Diencephalon (tissue), 1 donor: ENCODE measurements at places on chromosomes 7 and 10. TPM values are rescaled to one million over a fixed set of nuclear protein-coding genes. Genes with fewer than 3 reads are reported as not detected.

Gene HOXA1
- not detected for total RNA-seq

Gene COBL
- total RNA-seq, result 5.1 TPM

Gene TCAF2
- total RNA-seq, result 0.92 TPM

Gene DOCK1
- total RNA-seq, result 39.0 TPM

Gene HGF
- 2.5 TPM for total RNA-seq

Gene HOXA9
- not detected for total RNA-seq

Gene OGDHL
- total RNA-seq, result 23.1 TPM

Gene AGAP9
- total RNA-seq, result 1.6 TPM

Gene ZNF239
- total RNA-seq, result 17.3 TPM

Gene HOGA1
- 2.5 TPM for total RNA-seq
